Glomerular endothelial cell (primary cell): ENCODE measurements at places on chromosomes 2 and 18. TPM values are rescaled to one million over a fixed set of nuclear protein-coding genes. Genes with fewer than 3 reads are reported as not detected.

HDHD2 gene
- total RNA-seq = 10.7 and 14.4 TPM in 2 replicates

MLPH gene
- total RNA-seq = 22.0 and 27.2 TPM in 2 replicates

- no peak for DNase-seq
Observed at GRCh38 chr2:67842375-67842959, 220.3 kb downstream of the C1D start.

GRCh38 chr2:17301437-17301836, 216.8 kb downstream of the RAD51AP2 start:
- no peak for DNase-seq

DNA sequence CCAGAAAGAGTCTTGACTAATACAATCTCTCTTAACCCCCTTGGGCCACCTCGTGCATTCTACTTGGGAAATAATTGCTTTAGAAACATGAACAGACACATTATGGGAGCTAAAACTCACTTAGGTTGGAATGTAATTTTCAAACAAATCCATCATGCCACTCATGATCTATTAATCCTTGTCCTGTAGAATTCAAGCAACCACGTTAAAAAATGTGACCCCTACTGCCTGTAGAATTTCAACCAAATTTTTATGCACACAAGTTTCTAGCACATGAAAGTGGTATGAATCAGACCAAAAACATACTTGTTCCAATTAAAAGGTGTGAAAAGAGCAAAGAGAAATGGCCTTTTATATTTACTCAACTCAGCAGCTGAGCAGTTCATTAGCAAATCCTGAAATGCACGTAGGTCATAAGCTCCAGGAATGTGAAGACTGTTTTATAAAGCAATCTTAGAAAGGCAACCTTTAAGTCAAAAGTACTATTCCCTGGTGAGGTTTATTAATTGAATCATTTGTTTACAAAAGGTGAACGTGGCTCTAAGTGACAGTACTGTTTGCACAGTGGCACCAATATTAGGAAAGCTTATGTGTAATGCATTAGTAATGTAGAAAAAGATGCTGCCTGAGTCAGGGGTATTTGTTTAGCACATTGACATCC, 459.4 kb upstream of the UBE2E3 start:
- no peak for DNase-seq

DNA sequence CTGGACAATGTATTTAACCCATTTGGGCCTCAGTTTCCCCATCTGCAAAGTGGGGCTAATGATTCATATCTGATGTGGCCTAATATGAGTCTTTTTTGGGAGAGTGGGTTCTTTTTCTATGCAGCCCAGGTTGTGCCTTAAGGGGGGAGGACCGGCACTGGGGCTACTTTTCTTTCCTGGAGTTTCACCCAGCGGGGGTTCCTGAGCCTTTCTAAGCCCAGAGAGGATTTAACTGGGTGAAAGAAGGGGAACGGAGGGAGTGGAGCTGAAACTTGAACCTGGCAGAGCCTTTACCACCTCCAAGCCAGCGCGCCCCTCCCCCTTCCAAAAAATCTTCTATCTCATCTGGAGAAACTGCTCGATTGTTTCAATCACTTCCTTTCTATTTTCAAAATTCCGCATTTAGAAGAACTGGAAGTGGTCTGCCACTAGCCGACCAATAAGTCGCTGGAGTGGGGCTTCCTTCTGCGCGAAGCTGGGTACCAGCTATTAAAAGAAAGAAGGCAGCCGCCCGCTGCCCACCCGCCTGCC, 205.0 kb upstream of the SMAD2 start:
- DNase-seq = no peak

DNA sequence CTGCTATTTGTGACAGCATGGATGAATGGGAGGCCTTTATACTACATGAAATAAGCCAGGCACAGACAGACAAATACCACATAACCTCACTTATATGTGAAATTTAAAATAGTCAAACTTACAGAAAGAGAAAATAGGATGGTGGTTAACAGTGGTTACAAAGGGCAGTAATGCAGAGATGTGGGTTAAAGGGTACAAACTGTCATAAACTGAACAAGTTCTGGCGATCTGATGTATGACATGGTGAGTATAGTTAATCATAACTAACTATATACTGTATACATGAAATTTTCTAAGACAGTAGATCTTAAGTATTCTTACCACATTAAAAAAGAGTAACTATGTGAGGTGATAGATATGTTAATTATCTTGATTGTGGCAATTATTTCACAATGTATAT, 558.1 kb upstream of the ZNF804A start:
- no peak for DNase-seq

- no peak for DNase-seq
Observed at GRCh38 chr2:134225841-134226240, 28.0 kb upstream of the MGAT5 start.

DNA sequence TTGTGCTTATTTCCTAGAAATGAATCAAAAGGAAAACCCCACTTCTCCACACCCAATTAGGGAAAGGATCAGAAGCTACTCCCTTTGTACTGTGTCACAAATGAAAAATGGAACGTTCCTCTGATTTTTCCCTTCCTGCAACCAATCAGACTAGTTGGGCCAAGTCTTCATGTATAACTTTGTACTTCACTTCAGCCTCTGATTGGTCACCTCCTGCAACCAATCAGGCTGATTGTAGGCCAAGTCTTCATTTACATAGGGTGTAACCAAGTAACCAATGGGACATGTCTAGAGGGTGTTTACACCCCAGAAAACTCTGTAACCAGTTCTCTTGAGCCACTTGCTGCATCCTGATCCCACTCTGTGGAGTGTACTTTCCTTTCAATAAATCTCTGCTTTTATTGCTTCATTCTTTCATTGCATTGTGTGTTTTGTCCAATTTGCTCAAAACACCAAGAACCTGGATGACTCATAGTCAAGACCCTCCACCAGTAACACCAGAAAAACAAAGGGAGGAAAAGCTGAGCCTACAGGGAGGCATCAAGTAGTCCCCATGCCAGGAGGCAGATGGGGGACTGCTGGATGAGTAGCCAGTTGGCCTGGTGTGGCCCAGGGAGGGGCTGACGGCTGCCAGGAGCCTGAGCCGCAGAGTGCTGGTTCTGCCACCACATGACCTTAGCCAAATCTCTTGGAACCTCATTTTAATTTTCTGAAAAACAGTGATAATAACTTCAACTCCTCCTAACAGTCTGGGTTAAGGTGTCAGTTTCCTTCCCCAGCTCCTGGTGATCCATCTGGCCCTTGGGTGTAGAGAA, 46.1 kb downstream of the SOWAHC start:
- no peak for DNase-seq

GRCh38 chr2:128603411-128603924, 284.8 kb upstream of the HS6ST1 start:
- no peak for DNase-seq

DNA sequence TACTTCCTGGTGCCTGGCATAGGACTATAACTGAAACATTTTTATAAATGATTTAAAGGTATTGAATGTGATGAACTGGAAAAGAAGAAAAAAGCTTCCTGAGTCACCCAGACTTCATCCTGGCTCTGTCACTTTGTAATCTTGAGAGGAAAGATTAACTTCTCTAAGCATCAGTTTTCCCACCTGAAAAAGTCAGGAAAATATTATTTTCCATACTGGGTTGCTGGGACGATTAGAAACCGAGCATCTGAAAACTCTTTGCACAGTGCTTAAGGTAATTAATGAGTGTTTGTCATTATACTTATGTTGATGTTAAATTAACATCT, 71.8 kb downstream of the FMNL2 start:
- no peak for DNase-seq

DNA sequence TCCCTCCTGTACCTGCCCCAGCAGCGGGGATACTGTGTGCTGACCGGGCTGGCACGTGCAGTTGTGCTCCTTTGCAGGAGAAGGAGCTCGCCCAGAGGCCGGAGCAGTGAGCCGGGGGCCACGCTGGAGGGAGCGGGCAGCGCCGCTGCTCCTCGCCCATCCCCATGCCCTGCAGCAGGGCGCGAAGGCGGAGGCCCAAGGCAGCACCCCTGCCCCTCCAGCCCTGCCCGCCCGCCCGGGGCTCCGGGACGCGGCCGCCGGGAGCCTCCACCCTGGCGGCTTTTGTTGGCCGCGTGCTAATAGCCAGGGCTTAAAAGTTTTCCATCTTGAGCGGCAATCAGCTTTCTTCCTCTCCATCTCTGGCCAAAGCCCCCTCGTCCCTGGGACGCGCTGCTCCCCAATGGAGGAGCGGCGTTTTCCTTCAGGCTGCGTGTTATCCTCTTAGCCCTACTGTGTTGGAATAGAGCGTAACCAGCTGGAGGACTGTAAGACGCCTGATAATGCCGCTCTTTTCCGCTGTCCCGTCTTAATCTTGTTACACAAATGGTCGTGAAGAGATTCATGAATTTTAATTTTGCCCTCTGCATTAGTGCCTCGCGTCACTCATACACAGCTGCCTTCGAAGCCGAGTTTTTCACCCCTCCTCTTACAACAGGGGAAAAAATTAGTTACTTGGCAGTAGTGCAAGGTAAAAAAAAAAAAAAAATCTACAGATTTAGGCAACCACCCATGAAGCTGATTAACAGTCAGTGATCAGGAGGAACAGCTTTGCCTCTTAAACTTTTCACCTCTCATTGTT, 172.9 kb upstream of the SIX3 start:
- DNase-seq = no peak

DNA sequence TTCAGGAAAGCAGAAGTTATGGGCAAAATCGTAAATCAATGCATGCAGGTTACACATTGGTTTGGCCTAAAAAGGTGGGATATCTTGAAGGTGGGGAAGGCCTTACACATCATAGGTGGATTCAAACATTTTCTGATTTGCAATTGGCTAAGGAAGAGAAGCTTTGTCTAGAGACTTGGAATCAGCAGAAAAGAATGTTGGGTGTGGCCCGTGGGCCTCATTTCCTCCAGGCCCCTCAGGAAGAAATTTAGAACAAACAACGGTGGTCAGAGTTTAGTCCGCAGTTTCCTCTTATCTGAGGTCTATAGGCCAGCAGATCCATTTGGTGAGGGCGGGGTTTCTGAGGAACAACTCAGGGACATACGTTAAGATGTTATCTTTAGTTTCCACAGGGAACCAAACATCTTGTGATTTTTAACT, 50.9 kb upstream of the AFF3 start:
- DNase-seq = peak; percentile 52
